Stimulated activated CD8-positive, alpha-beta memory T cell treated with anti-CD3 and anti-CD28 coated beads, Interleukin-12 subunit alpha, Interleukin-12 subunit beta, amount 100 ng/mL, for 1 hour (primary cell): ENCODE measurements at places on chromosomes 16 and 17.
A peak's percentile ranks its signal among the peaks of the same experiment; 100 is the strongest.

DNA sequence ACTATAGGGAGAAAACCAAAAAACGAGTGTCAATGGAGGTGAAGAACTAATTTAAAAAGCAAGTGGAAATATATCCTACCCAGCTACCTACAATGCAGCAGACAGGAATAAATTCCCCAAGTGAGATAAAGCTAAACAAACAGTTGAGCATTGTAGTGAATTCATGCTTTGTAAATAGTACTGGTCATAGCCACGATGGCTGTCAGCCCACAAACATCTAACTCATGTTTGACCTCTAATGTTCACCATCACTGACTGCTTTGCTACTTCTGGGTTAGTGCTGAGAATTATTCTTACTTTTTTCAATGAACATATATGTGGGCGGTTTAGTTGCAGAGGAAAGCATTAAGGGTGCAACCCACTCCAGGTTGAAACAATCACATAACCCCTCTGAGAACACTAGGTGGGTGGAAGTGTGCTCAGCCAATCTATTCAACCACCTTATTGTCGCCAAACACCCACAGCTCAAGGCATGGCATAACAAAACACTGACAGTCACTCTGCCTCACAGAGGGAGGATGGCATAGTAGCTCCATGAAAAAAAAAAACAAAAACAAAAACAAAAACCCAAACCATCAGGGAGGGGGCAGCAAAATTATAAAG, 264.1 kb downstream of the ZFHX3 start:
- DNase-seq, result no peak

DNA sequence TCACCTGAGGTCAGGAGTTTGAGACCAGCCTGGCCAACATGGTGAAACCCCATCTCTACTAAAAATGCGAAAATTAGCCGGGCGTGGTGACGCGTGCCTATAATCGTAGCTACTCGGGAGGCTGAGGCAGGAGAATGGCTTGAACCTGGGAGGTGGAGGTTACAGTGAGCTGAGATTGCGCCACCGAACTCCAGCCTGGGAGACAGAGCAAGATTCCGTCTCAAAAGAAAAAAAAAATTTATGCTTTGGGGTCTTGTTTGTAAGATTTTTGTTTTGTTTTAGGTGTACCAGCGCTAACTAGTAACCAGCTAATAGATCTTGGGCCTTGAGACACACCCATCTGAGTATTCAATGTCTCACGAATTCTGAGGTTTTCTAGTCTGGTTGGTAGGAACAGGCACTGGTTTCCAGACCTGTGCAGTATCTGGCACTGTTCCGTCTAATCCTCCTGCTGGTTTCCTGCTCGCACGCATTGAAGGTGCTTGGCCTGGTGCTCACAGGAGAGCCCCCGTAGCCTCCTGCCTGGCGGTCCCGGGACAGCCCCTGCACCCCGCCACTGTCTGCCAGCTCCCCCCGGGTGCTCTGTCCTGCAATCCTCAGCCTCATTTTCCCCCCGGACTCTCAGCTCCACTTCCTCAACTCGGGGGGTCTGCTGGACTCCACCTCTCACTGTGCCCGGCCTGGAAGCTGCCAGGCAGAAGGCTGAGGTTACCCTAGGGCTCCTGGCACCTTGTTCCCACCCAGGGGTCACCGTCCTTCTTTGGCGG, 10.6 kb upstream of the DUS1L start:
- DNase-seq, result no peak

DNA sequence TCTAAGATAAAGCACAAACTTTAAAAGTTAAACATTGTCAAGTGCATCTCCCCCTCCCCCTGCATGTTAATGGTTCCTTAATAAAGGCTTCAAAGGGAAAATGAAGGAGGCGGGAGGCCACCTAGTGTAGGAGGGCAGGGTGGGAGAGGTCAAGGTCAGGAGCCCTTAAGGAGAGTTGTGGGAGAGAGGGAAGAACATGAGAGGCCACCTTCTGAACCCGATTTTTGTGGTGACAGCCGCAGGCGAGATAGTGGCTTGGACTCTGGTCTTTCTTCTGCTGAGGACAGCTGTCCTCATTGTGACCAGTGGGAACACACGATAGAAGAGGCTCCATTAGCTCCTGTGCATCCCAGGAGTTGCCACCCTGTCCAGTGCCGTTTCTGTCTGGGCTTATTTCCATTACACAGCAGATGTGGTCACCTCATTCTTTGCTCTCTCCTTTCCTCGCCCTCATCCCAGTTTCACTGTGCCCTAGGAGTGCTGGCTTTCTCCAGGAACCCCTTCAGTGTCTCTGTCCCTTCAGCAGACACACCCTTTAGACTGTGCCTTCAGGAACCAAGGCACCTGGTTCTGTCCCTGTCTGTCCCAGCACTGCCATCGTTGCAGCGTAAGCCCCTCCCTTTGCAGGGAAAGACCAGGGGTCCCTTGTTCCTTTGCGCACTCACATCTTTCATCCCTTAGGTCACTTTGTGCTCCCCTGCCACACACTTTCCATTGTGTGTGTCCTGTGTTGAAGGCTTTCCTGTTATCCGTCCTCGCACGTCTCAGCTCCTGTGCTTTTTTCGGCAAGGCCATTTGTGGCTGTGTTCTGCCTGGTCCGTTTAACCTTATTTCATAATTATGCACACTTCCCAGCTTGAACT, 7.5 kb downstream of the SEC14L1 start:
- DNase-seq, result no peak

DNA sequence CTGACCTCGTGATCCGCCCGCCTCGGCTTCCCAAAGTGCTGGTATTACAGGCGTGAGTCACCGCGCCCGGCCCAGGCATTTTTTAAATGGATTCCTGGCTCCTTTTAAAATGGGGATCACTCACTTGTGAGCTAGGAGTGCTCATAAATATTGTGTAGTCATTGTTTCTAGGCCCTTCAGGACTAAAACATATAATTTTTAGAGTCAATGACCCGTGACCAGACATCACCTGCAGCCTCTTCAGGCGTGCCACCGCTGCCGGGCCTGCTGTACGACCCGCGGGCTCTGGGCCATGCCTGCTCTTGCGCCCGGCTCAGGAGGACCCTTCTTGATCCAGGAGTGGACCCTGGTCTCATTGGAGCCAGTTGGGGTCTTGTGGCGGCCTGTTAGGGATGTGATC, 30.8 kb downstream of the EFCAB5 start:
- no peak for DNase-seq

- no peak for DNase-seq
Observed at GRCh38 chr17:70190959-70191805, 21.9 kb downstream of the KCNJ2 start.

DNA sequence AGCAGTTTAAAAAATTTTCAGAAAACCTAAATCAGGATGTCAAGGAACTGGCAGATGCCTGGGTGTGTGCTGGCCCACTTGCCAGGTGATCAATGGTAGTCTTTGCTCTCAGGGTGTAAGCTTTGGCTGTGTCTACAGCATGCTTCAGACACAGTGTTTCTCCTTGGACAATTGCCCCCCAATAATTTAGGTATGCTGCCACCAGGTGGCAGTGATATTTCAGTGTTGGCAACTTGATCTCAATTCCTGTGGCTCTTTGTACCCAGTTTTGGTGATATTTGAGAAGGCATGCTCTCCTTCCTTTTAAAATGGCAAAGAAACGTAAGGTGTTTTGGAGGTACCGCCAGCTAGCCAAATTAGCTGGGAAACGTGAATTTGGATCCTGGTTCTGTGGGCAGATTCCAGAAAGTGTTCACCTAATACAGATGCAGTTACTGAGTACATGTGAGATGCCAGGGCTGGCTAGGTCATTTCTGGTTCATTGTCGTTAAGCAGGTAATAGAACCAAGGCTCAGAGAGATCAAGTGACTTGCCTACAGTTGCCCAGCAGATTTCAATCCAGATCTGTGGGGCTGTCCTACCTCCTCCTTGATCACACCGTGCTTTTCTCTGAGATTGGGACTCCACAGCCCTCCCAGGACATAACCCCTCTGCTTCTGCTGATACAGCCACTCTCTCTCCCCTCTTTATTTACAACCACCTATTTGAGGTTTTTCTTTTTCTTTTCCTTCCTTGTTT, 155.6 kb upstream of the PLCG2 start:
- peak; percentile 37 for DNase-seq

GRCh38 chr17:17824783-17825614, 11.8 kb downstream of the SREBF1 start:
- no peak for DNase-seq

DNA sequence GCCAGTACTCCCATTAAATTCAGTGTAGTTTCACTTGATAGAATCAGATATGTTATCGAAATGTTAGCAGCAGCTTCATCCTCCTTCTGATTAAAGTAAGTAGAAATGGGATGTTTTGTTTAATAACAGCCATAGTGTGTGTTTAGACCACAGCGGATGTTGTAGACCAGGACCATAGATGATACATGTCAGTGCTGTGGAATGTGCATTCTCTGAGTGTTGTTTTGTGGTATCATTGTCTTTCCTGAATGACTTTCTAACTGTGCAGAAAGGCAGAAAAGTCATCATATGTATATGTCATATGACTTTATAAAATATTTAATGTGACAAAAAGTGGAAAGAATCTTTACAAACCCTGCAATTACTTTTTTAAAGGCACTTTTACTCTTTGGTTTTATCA, 55.6 kb downstream of the CYLD start:
- no peak for DNase-seq

GRCh38 chr17:2025622-2026309, 632 bp upstream of the RTN4RL1 start:
- DNase-seq, result no peak

DNA sequence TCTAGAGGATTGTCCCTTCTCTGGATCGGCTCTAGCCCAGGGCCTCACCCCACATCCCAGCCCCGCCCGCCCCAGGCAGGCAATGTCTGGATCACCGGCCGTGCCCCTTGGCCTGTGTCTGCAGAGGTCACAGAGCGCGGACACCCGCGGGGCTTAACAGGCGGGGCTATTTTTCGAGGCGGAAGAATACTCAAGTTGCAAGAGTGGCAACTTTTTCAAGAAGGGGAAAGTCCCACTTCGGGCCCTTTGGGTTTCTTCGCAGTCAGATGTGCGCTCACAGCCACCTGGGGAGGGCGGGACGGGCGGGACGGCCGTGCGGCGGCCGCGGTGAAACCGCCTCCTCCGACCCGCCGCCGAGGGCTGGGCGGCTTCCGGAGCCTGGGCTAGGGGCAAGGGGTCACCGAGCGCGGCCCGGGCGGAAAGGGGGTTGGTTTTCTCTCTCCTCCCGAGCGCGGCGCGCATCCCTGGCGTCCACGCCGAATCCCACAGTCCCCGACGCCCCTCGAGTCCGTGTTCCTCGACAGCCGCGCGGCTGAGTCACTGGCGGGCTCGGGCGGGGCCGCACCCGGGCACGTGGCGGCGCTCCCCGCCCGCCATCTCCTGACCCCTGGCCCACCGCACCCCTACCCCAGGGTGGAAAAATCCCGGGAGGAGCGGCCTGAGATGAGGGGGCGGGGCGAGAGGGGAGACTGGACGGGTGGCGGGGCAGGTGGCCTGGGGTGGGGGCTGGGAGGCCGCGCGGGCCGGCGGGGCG, 1.2 kb upstream of the PFN1 start:
- DNase-seq, result peak; percentile 60

DNA sequence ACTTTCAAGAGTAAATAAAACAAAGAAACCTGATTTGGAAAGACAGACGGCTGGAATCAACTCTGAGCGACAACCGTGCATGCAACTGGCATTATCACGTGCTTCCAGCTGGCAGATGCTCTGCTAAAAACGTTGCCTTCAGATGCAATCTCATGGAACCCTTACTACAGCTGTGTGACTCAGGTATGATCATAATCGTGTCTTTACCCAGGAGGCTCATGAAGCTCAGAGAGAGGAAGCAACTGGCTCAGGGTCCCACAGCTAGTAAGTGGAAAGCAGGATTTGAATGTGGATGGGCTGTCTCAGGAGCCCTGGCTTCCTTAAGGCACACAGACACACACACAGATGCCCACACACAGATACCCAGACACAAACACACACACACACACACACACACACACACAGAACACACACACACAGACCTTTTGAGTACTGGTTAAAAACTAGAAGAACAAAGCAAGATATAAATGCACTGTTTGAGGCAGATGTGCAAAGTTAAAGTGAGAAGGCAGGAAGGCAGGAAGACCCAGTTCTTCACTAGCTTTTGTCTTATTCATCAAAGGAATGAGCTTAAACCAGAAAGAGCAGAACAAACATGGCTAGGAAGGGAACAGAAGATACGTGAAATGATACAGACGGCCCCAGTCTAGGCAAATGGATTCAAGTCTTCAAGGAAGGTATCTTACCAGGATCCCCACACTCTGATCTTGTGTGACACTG, 275.2 kb downstream of the MAF start:
- no peak for DNase-seq

DNA sequence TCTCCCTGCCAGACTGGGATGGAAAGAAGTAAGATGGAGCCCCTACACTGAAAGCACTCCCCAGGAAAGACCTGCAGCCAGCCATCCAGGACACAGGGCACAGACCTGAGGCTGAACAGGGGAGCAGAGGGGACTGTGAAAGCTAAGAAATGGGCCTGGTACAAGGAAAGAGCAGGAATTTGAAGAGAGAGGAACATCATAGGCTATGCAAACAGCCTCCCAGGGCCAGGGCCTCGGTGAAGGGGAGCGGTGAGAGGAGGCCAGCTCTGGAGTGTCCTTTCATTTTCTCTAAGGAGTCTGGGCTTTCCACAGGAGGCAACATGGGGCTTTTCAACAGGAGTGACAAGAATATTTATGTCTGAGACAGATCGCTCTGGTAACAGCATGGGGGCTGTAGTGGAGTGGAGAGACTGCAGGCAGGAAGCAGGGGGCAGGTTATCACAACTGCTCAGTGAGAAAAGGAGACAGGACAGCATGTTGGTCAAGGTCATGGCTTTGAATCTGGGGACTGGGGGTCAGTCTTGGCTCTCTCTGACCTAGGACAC, 50.1 kb downstream of the TOM1L2 start:
- DNase-seq, result no peak

GRCh38 chr16:6446370-6446769, 886.3 kb upstream of the RBFOX1 start:
- DNase-seq, result no peak

- no peak for DNase-seq
Observed at GRCh38 chr16:24920568-24920967, 74.8 kb downstream of the SLC5A11 start.

- no peak for DNase-seq
Observed at GRCh38 chr17:75093548-75094158, 5.9 kb downstream of the SLC16A5 start.

- peak; percentile 37 for DNase-seq
Observed at GRCh38 chr17:43021741-43022512, at the start of gene VAT1. Gene VAT1 (minus strand): TSS chr17:43022385. CDS start chr17:43022322, 63 bp downstream.

- no peak for DNase-seq
Observed at GRCh38 chr16:25988084-25988483, 296.3 kb downstream of the HS3ST4 start.
